Naive thymus-derived CD4-positive, alpha-beta T cell (primary cell): ENCODE measurements at places on chromosomes 12 and 14.

GRCh38 chr12:8638951-8639350, 23.7 kb downstream of the MFAP5 start:
- no peak for DNase-seq

DNA sequence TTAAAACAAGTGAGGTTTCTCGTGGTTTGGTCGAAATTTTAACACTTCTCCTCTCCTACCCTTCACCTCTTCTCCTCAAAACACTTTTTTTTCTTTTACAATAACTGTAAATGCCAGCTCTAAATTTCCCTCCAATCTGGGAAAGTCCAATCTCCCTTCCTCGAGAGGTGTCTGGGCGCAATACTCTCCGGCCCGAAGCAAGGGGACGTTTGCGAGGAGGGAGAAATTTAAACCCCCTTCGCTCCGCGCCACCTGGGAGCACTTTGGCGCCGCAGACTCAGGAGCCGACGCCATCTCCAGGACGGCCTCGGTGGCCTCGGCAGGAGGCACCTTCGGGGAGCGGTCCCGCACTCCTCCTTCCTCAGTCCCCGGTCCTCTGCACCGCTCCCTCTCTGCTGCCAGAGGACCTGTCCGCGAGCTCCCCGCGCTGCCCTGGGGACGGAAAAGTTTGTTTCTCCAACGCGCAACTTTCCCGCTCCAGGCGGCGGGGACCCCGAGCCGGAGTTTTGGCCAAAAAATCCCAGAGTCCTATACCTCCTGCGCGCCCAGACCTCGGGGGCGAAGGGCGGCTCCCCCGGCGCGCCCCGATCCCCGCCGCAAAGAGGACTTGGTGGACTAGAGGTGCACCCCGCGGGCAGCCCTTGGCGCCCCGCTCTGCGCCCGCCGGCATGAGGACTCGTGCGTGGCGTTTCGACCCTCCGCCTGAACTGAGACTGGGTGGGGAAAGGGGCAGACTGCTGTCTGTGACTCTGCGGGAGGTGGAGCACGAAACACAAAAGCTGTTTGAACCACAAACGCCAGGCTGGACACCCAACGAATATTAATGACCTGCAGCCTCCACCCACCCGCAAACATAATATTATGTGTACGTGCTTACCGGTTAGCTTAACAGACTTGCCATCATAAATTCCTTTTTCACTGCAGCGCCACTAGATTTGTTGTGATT, 95.2 kb upstream of the HMGA2 start:
- DNase-seq = no peak

DNA sequence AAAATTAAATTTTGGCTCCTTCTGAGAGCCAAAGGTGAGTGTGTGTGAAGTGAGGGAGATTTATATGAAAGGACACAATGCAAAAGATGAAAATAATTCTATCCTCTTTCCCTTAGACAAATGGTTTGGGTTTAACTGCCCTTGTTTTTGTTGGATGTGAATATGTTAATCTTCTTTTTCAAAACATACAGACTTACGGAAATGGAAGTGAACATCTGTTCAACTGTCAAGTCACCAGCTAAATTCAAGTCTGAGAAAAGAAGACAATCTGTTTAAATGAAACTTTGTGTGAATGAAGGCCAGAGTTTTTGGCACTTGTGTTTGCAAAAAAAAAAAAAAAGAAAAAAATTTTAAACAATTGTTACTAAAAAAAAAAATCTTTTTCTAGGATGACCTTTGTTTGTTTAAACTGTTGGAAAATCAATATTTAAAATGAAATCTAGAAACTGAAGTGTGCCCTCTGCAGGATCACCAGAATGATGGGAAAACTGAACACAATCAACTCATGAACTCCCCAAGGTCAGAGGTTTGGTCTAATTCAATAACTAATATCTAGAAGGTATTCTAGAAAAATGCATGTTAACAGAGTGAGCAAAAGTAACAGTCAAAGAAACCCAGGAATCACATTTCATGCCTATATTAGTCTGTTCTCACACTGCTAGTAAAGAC, 448.8 kb downstream of the FLRT2 start:
- DNase-seq = no peak

GRCh38 chr14:53942970-53943750, 13.5 kb downstream of the BMP4 start:
- DNase-seq = no peak

DNA sequence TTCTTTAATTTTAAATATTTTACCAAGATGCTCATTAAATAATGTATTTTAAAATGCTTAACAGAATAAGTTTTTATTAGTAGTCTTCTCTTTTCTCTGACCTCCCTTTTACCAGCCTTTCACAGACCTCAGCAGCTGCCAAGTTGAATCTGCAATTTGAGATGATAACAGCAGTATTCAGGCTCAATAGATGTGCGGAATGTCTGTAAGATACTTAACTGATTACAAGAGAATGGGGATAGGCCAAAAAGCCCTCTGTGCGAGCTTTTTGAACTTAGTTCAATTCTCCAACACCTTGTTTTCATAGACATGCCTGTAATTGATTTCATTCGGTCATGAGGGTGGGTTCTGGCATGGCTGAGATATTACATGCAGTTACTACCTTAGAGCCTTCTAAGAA, 277.2 kb downstream of the TMTC2 start:
- DNase-seq = no peak

DNA sequence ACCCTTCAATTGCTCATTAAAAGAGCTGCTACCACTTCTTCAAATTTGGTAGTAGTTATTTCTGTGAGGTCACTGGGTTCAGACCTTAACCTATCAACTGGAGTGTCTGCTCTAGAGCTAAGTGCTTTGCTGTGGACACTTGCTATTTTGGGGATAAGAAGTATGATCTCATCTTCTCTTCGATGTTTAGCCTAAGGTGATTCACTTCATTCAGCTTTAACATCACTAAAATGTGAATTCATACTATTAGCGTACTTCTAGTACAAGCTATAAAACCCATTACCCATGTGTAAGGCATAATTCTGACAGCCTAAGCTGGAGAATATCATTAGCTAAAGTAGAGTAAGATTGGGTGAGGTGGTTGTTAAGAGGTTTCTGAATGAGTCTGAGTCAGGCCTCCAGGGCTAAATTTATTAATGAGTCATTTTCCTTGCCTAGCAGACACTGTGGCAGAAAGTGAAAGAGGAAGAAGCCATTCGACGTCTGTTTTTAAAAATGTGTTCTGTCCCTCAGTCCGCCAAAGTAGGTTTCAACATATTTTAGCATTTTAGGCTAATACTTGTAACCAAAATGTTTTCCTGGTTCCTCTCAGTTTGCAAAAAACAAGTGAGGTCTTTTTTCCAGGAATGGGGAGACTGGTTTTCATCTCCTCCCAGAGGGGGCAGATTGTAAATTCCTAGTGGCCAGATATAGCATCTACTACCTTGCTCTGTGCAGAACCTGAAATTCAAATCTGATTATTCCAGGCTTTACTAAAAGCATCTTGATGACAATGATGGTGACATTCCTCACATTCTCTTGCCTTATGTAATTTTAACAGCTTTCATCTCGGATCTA, 103.6 kb downstream of the SSPN start:
- no peak for DNase-seq

- DNase-seq = no peak
Observed at GRCh38 chr12:132317233-132317938, 12.0 kb downstream of the GALNT9 start.

DNA sequence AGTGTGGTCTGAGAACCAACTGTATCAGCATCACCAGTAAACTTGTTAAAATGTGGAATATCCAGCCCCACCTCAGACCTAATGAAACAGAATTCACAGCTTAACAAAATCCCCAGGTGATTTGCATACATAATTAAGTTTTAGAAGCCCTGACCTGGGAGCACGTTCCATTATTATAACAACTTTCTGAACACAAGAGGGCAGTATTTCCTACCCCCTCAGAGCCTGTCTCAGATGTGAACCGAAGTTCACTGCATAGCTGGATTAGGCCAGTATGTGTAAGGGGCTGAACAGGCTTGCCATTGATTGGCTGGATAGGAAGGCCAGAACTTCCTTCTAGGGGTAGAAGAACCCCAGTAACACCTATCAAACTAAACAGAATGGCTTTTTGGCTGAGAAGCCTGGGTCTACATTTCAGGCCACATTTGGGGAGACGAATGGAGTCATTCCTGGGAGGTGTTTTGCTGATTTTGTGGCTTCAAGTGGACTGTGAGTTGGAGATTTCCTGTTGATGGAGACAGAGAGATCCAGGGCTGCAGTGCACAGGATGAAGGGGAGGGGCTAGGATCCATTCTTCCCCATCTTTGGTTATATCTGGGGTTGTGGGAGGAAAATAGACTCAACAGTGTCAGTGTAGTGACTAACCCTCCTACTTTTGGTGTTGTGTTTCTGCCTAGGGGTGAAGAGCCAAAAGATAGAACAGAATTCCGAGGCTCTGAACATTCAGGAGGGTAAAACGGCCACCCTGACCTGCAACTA, 94.7 kb upstream of the OR4E1 start:
- DNase-seq = peak; percentile 21

GRCh38 chr12:1583421-1584078, 10.8 kb downstream of the FBXL14 start:
- peak; percentile 61 for DNase-seq

DNA sequence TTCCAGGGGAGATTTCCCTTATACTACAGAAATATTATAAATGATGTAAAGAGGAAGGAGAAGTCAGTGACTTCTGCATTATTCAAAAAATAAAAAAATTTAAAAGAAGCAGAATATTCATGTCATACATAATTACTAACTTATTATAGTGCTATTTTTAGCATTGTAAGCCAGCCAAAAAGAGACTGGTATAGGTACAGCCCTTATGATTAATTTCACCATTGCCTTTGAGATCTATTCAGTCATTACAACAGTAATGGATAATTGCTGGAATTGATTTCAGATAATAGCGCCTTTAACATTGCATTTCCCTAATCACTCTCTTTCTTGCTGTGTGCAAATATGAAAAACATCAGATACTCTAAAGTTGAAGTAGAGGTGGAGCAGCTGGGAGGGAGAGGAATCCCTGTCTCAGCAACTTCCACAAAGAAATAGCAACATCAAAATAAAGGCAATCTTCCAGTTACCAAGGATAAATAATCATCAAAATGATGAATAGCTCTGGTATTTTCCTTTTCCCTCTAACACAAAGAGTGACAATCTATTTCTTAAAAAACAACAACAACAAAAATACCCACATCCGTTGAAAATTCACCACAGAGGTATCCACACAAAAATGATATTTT, 71.8 kb upstream of the OVCH1 start:
- no peak for DNase-seq

DNA sequence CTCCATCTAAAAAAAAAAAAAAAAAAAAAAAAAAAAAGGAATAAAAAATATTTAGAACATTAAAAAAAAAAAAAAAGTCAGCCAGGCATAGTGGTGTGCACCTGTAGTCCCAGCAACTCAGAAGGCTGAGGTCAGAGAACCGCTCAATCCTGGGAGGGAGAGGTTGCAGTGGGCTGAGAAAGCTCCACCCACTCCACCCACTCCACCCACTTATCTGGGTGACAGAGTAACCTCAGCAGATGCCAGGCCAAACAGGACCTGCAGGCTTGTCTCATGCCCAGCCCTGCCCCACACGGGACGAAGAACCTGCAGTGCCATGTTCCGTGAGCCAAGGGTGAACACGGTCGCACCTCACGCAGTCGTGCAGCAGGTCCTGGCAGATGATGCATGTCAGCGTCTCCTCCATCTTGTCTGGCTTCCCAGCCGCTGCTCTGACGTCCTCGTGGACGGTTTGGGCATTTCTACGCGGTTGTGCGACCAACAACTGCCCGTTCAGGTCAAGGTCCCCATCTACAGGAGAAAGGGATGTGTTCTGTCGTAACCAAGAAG, 28.6 kb downstream of the CHFR start:
- no peak for DNase-seq

DNA sequence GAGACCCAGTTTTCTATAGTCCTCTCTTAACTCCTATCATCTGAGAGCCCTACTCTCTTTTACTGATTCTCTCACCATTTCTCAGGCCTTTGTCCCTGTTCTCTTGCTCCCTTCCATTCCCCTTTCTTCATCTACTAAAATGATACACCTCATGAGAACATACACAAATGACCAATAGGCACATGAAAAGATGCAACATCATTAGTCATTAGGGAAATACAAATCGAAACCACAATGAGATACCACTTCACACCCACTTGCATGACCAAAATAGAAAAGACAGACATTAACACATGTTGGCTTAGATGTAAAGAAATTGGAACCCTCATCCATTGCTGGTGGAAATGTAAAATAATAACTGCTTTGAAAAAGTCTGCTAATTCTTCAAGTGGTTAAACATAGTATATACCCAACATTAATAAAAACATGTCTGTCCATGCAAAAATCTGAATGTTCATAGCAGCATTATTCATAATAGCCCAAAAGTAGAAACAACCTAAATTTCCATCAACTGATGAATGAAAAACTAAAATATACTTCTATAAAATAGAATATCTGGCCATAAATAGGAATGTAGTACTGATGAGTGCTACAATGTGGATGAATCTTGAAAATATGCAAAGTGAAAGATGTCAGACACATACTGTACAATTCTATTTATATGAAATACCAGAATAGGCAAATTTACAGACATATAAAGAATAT, 66.0 kb downstream of the DENND5B start:
- DNase-seq = no peak

GRCh38 chr14:57089901-57090300, 178.8 kb downstream of the EXOC5 start:
- no peak for DNase-seq

DNA sequence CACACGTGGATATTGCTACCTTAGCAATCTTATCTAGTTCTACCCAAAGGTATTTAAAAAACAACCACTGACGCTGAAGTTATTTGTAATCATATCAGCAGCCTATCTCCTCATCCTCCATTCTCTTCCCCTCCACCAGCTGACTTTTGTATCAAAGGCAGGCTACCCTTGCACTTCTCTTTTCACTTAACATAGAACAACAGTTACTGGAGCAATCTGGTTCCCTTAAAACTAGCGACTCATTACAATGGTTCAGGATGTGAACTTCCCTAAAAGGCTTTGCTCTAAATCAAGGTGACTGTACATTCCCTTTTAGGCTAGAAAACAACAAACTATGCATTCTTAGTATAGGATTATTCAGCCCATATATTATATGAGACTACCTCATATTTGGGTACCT, 404.7 kb downstream of the APAF1 start:
- DNase-seq = no peak
